ENCODE measurements at places on chromosomes 2 and 18.

DNA sequence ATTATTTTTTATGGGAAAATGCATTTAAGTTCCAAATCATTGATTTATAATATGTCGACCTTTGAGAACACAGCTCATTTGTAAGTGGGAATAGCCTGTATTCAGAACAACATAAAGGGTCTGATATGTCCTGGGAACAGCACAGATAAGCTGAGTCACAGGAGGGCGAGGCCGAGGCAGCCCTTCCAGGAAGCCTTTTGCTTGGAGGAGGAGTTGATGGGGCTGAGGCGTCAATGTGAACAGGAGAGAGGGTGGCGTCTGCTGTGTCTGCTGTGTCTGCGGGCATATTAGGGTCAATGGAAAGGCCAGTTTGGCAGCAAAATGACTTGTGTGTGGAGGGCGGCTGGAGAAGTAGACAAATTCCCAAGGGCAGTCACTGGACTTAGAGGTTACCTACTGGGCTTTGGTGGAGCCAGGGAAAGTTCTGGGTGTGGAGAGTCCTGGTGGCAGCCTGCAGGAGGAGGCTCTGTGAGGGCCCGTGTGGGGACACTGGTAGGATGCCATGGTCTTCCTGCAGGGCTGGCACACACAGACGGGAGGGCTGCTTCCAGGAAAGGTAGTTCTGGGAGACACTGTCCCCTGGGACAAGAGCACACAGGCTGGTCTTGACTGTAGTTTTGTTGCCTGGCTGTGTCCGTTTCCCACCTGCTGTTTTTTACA lies 128.1 kb downstream of the GLI2 start:
- DNase-seq: no peak

GRCh38 chr2:237244976-237245646 lies 159.4 kb downstream of the COPS8 start:
- no peak for DNase-seq

DNA sequence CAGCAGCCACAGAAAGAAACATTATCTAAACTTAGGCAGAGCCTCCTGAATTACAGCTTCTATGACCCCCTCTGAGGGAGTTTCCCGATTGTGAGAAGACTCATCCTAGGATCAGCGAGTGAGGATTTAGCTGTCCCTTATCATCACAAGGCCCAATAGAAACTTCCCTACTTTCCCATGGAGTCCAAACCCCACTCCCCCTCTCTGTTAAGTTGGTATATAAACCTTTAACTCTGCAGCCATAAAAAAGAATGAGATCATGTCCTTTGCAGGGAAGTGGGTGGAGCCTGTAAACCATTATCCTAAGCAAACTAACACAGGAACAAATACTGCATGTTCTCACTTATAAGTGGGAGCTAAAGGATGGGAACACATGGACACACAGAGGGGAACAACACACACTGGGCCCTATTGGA lies 78.8 kb downstream of the MYL12B start:
- no peak for DNase-seq

GRCh38 chr2:168165397-168165796 lies 82.0 kb downstream of the STK39 start:
- DNase-seq: no peak

DNA sequence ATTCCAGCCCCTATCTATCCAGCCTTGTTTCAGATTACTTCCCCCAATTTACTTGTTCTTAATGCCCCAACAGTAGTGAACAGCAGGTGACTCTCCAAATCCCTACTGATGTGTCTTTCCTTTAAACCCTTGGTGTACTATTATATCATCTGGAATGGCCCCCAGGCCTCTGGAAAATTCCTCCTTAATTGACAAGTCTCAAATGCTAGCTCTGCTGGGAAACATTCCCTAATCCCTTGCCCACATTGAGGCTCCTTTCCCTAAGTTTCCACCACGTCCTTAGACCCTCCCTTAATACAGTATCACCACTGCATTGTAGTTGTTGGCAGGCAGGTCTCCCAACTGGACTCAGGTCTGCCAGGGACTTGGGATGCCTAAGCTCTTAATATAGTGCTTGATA lies 41.0 kb downstream of the MYO3B start:
- no peak for DNase-seq

DNA sequence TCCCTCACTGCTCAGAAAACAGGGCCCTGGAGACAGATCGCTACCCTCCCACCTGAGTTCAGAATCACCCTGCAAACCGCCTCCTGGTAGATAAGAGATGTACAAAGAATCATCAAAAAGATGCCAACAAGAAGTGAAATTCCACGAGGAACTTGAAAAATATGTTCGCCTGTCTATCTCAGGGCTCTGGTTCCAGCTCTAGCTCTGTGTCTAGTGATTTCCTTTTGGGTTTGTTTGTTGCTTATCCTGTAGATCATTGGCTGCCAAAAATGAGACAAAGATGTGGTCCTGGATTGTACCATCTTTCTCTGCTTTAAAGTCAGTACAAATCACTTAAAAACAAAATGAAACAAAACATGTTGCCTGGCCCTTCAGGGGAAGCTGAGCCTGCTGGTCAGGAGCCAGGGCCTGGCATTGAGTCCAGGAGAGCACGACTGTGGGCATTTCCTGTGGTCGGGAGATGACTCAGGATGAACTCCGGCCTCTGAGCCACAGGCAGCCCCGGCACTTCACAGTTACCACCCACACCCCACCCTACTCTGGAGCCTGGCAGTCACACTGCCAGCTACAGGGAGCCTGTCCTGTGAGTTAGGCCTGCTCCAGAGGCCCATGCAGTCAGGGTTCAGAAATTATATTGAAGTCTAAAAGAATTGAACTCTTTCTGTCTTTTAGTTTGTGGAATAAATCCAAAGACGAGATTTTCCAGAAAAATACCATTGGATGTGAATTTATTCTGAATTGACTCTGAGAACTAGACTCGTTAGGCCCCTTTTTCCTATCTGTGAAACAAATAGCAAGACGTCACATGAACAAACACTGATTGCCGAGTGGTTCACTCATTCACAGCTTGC lies 8.0 kb upstream of the ITGB6 start:
- no peak for DNase-seq

- no peak for DNase-seq
Measured at GRCh38 chr18:55446996-55447671, 140.9 kb downstream of the TCF4 start.

GRCh38 chr2:181904022-181904632 lies 12.6 kb downstream of the ITPRID2 start:
- no peak for DNase-seq

DNA sequence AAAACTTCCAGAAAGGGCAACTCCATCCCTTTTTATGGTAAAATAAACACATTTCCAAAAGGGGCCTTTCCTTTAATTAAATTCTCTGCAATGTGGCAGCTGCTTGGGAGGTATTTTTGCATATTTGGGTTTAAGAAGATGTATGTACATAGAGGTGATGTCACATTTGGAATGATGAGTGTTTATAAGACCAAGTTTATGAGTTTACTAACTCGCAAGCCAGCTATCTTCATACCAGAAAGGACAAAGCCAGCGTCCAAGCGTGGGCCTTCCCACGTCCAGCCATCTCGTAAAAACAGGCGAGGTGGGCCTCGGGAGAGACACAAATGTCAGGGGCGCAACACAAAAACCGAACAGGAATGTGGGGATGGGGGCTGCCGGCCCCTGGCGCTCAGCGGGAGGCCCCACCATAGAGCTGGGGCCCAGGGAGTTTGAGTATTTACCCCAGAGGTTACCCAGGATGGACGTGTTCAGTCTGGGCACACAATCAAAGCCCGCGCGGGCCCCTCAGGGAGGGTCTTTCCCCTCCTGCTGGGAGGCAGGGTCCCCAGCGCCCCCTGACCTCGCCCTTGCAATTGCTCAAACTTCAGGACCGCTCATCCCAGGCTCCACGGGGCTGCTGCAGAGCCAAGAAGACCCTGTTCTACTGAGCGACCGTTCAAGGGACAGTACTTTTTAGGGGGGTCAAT lies 137.3 kb downstream of the TWIST2 start:
- DNase-seq: no peak

DNA sequence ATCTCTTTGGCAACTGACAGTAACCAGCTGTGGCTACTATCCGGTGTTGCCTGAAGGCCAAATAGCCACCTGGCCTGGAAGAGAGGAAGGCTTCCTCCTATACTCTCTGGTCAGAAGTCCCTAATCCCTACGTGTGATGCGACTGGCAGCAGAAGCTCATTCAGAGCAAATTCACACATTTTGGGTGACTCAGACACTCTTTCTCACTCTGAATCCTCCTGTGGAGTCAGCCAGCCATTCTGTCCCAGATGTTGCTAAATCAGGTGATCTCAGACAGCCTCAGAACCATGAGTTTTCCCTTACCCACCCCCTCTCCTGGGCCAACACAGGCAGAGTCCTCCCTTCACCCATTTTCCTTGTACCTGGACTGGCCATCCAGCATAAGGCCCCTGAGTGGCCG lies 34.7 kb downstream of the CFAP53 start:
- DNase-seq: no peak

GRCh38 chr18:46324087-46324955 lies 220.1 kb downstream of the HAUS1 start:
- DNase-seq: no peak

DNA sequence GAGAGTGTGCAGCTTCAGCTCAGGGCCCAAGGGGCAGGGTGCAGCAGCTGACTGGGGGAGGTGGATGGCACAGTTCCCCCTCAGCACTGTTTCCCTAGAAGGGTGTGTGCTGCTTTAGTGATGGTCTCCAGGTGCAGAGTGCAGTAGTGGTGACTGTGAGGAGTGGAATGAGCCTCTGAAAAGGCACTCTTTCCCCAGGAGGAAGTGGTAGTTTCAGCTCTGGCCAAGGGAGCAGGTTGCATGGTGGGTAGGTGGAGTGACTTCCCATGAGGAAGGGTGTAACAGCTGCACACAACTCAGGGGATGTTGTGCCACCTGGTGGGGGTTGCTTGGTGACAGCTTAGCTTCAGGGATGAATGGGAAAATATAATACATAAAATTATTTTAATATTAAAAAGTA lies 251.5 kb upstream of the NXPH2 start:
- no peak for DNase-seq

GRCh38 chr18:47150824-47151366 lies 595 bp upstream of the HDHD2 start:
- DNase-seq: no peak

- DNase-seq: no peak
Measured at GRCh38 chr2:112138159-112139032, at the start of gene FBLN7. Gene FBLN7, plus strand, starts transcription at chr2:112138385. Its CDS starts 271 bp downstream, at chr2:112138656.

DNA sequence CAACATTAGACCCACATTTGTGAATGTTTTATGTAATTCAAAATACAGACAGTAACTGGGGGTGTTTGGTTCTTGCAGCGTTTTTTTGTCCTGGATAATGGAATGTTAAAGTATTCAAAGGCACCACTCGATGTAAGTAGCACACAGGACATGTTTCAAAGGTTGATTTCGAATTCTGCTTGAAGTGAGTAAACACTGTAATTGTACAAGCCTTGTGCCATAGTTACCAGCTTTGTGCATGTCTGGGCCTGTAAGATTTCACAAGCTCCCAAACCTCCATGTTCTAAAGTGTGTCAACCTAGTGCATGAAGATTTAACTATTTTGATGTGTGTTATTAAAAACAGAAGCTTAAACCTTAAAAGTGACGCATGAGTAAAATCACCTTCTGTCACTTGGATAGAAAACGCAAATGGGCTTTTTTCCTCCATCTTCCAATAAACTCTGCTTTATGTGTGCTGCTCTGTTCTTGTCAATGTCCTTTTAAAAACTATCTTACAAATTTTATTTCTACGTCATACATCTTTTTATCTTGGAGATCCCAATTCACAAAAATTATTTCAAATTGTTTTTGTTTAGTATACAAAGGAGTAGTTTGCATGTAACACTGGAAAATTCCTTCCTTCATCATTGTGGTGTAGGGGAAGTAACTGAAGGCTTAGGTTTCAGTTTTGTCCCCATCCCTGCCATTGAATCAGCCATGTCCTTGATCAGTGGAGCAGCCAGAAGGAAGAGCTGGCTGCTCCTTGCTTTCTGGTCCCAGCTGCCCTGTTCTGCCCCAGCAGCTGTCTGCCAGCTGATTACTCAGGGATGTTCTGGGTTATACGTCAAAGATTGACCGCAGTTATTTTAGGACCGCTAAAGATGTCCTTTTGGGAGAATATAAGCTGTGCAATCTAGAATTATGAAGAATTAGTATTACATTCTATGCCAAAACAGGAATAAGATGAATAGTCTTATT lies 119.2 kb downstream of the PRKRA start:
- no peak for DNase-seq

GRCh38 chr2:105378276-105378840 lies 20.5 kb downstream of the FHL2 start:
- DNase-seq: no peak

DNA sequence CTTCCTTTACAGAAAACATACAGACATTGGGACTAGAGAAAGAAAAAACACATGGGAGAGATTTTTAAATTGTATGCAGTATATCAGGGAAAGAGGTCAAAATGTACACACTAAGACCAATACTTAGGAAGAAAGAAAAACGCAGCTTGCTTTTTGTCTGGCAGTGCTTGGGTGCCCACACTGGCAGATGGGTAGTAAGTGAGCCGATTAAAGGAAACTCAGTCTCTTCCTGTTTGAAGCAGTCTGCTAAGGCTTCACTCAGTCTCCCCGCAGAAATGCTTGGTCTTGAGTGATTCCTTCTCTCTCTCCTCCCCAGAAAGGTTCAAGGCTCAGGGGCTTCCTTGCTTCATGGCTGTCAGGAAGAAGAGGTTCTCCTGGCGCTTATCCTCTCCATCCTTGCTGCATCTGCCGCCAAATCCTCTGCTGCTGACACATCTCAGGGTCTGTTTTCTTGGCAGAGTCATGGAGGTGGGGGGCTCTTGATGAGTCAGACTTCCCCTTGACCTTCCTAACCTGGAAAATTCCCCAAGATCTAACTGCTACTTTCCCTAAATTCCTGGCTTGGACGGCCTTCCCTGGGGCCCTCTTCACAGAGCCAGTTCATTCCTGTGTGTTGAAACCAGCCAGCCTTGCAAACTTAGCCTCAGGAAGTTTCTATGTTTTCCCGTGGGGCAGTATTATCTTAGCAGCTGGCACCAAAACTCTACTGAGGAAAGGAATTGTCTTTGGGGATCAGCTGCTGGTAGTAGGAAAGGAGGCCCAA lies 10.5 kb upstream of the TMSB10 start:
- no peak for DNase-seq
